ENCODE measurements at places on chromosomes 16 and 17.

- no peak for DNase-seq
These were observed 38.8 kb downstream of the HEATR6 start for GRCh38 chr17:60039847-60040442.

DNA sequence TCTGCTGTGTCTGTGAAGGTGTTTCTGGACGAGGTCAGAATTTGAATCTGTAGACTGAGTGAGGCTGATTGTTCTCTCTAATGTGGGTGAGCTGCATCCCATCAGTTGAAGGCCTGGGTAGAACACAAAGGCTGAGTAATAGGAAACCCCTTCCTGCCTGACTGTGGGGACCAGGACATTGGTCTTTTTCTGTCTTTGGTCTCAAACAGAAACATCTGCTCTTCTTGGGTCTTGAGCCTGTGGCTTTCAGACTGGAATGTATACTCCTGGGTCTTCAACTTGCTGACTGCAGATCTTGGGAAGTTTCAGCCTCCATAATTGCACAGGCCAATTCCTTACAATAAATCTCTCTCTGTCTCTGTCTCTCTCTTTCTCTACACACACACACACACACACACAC, 19.6 kb upstream of the LRRC75A start:
- DNase-seq, result no peak

- no peak for DNase-seq
These were observed 105.8 kb downstream of the GAS7 start for GRCh38 chr17:10092595-10092994.

GRCh38 chr17:37677021-37677420, 33.8 kb upstream of the DDX52 start:
- DNase-seq, result no peak

DNA sequence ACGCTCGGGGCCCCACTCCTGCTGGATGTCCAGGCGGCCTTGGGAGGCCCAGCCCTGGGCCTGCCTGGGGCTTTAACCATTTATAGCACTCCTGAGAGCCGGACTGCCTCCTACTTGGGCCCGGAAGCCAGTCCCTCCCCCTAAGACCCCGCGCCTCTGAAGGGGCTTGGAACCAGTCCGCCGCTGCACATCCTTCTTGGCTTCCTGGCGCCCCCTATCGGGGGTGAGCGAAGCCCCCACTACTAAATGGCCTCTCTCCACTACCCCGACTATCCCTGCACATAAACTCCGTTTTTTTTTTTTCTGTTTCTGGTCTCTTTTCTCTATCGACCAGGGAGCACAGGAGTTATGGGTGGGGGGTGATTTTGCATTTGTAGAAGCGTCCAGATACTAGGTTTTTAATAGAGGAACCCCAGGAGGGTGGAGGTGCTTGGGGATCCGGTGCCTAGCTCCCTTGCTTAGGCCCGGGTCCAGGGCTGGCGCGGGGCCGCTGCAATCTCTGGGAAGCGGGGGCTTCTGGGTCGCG, 633 bp upstream of the NOL3 start:
- peak; percentile 52 for DNase-seq

- no peak for DNase-seq
These were observed 660.9 kb downstream of the MAF start for GRCh38 chr16:78939597-78939996.

DNA sequence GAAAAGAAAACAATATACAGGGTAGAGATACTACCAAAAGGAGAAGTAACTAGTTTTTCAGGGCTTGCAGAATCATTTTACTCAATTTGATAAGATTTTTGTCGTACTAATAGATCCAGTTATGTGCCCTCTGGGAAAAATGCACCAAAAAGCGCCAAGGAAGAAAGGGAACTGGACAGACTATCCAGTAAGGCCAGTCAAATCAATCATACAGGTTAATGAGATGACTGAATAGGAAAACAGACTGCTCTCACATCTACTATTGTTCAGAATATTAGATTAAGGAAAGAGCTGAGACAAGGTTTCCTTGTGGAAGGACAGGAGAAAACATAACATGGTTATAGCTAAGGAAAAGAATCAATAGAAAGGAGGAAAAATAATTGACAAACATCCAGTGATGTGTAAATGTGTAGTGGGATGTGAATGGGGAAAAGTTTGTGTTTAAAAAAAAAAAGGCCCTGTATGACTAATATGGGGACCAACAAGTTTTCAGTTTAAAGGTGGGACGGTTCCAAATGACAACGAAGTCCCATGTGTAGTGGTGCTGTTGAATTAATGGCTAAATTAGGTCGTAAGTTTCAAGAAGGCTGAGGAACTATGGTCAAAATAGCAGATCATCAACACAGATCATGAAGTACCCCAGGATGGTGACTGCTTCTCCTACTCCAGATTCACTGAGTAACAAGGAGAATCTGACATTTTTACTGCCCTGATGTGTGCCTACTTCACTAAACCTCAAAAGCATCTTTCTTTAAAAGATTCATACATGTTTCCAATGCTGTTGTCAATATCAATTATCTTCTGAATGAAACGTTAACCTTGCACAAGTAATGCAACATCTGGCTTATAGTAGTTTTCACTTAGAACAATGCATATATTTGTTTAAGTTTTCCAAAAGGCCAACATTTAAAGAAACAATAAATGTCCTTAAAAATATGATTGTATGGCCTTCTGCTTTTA, 40.7 kb downstream of the BRIP1 start:
- DNase-seq, result no peak

DNA sequence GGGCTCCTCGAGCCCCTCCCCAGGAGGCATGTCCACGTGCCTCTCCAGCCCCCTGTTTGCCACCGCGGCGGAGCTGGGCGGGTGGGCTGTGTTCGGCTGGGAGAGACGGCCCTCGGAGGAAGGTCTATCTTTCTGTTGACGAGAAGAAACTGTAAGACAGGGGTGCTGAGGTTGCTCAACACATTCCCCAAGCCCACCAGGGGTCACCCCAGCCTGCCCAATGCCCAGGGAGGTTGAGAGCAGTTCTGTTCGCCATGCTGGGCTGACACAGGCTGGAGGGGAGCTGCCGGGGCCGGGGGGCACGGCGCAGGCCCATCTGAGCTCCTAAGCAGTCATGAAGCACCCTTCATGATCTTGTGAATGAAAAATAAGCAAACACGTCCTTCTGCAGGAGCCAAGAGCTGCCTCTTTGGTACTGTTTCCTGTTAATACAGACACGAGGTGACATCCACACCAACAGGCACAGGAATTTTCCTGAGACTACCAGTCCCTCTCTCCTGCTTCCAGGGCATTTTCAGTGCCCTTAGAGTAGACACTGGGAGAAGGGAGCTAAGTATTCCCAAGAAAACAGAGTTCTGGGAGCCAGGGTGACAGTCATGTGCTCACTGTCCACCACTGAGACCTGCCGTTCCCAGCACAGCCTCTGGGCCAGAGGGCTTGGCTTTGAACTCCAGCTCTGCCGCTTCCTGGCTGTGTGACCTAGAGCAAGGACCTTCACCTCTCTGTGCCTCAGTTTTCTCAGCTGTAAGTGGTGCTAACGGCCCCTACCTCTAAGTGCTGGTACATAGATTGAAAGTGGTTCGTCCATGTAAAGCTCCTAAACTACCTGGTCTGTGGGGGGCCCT, 9.2 kb downstream of the UBALD2 start:
- DNase-seq, result no peak

- peak; percentile 31 for DNase-seq
These were observed 16.9 kb downstream of the SRCAP start for GRCh38 chr16:30715750-30716445.

GRCh38 chr16:46783800-46784199, 35.7 kb upstream of the MYLK3 start:
- DNase-seq, result peak; percentile 9

DNA sequence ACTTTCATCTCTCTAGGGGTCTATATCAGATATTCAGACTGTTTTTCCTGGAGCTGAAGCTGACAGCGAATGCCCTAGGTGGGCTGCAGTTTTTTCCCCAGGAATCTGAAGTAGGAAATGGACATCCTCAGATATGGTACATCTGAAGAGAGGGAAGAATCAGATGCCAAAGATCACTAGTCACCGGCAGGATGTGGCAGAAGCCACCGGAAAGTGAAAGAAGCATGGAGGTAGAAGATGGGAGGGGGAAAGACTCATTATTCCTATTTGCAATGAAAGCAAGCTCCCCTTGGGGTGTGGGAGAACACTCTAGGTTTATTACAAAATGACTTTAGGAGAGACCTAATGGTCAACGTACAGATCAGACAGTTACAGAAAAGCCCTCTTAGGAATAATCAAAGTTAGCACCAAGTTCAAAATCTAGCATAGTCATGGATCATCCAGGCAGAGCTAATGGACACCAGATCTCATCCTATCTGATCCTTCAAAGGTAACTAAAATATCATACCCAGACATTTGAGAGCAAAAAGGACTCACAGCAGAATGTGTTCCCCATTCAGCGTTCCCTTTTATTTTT, 110.7 kb downstream of the HS3ST3A1 start:
- DNase-seq, result peak; percentile 33

DNA sequence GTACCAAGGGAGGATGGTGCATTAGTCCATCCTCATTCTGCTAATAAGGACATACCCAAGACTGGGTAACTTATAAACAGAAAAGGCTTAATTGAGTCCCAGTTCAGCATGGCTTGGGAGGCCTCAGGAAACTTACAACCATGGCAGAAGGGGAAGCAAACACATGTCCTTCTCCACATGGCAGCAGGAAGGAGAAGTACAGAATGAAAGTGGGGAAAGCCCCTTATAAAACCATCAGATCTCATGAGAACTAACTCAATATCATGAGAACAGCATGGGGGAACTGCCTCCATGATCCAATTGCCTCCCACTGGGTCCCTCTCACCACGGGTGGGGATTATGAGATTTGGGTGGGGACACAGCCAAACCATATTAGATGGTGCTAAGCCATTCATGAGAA, 84.5 kb downstream of the SEC14L1 start:
- DNase-seq, result no peak

- no peak for DNase-seq
These were observed 3.6 kb downstream of the FA2H start for GRCh38 chr16:74770831-74771526.

GRCh38 chr17:9144502-9145249, 123.4 kb downstream of the NTN1 start:
- DNase-seq, result peak; percentile 29

- DNase-seq, result peak; percentile 78
These were observed 202.4 kb downstream of the AXIN2 start for GRCh38 chr17:65359016-65359415.

DNA sequence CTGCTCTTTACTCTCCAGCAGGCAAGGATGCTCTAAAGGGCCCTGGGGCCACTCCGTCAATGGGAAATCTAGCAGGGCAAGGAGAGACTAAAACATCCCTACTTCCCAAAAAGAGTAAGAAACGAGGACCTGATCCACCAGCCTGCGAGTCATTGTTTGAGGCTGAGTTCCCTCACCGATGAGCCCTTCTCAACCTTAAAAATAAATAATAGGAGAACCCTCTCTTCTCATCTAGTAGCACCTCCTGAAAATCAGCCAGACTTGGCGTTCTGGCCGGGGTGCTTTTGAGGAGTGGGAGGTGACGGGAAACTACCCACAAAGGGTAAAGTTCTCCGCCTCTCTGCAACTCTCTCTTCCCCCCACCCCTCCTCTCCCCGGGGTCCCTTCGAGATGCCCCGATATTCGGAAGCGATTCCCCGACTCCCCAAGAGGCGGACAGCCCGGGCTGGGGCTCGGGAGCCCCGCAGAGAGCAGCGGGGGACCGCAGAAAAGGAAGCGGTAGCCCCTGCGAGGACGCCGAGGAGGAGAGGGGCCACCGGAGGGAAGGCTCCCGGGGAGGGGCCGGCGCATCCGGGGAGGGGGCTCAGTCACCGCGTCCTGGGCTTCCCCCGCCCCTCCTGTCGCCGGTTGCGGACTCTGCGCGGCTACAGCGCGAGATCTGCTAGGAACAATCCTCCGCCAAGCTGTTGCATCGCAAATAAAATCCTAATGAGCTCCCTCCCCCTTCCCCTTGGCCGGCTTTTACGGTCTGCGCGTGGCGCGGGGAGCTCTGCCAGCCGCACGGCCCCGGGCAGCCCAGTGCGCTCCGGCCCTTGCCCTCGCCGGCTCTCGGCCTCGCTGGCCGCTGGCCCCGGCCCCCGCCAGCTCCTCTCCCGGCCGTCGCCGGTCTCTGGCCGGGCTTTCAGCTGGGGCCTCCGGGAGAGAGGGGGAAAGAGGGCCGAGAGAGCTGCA, 1.3 kb downstream of the HOXB9 start:
- DNase-seq, result no peak

DNA sequence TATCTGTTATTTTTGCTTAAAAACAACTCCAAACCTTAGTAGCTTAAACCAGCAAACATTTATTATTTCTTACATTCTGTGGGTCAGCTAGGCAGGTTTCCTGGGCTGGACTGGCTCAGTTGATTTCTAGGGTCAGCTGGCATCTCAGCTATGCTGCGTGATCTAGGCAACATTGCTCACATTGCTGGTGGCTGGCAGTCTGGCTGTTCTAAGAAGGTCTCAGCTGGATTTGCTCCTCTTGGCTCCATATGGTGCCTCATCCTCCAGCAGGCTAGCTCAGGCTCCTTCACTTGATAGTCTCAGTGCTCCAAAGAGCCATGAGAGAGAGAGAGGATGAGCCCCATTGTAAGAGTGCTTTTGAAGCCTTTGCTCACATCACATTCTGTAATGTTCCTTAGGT, 470.6 kb upstream of the CDH5 start:
- no peak for DNase-seq

- DNase-seq, result no peak
These were observed 527.2 kb downstream of the TMEM114 start for GRCh38 chr16:8063159-8063558.

- DNase-seq, result no peak
These were observed 2.8 kb upstream of the PMFBP1 start for GRCh38 chr16:72174726-72175125.

- DNase-seq, result no peak
These were observed 3.2 kb upstream of the NECAB2 start for GRCh38 chr16:83964684-83965443.

GRCh38 chr16:57694725-57695679, at the start of gene DRC7:
Gene DRC7 (plus strand): TSS chr16:57694806. CDS start chr16:57697950, 3,144 bp downstream.
- peak; percentile 20 for DNase-seq

DNA sequence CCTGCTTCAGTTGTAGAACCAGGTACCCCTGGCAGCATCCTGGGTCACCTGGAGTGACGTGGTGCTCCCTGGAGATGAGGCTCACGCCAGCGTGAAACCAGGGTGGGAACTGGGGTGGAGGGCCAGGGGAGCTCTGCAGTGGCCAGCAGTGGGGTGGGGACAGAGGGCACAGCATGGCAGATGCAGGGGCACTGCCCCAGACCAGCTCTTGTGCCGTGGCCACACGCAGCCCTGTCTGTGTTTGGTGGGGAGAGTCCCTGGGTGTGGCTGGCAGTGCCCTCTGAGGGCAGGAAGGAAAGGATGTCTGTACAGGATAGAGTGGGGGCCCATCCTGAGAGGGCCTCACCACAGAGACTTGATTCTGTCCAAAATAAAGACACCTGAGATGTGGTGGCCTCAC, 24.5 kb downstream of the ZNF750 start:
- no peak for DNase-seq

DNA sequence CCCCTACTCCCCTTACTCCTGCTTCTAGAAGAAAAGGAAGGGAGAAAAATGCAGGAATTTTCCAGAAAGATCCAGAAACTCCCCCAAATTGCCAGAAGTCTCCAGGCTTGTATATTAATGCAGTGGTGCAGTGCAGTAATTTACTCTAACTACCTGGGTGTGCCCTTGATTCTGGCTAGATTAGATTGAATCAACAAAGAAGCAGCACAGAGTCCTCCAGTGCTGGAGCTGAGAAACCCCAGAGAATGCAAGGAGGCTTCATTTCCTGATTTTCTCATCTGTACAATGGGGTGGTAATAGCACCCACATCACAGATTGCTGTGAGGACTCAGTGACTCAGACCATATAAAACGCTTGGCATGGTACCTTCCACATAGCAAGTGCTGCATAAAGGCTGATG, 247.3 kb upstream of the RPL38 start:
- DNase-seq, result no peak

Measured in fibroblast of skin of scalp (primary cell).